ENCODE measurements at places on chromosomes 7 and 10.

- no peak for DNase-seq
Observed at GRCh38 chr10:17438583-17438982, 15.8 kb downstream of the ST8SIA6 start.

- no peak for DNase-seq
Observed at GRCh38 chr10:21831986-21832820, 171.3 kb downstream of the DNAJC1 start.

GRCh38 chr10:12397147-12397896 is 48.0 kb downstream of the CAMK1D start:
- DNase-seq = no peak

- DNase-seq = no peak
Observed at GRCh38 chr7:132455378-132455777, 120.9 kb downstream of the PLXNA4 start.

All from dorsolateral prefrontal cortex (tissue), 122 donors.